DMS153 (cell line): ENCODE measurements at places on chromosomes 6 and 20.

GRCh38 chr20:5927749-5928462 lies 22.4 kb downstream of the TRMT6 start:
- no peak for DNase-seq

GRCh38 chr20:3543901-3544507 lies 73.2 kb downstream of the ATRN start:
- DNase-seq = no peak

DNA sequence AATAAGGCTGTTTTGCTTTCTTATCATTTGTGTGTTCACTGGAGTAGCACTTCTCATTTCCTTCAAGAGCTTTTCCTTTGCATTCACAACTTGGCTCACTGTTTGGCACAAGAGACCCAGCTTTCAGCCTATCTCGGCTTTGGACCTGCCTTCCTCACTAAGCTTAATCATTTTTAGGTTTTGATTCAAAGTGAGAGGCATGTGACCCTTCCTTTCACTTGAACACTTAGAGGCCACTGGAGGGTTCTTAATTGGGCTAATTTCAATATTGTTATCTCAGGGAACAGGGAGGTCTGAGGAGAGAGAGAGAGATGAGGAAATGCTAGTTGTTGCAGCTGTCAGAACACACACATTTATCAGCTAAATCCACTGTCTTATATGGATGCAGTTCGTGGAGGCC lies 82.9 kb upstream of the SCAF8 start:
- no peak for DNase-seq

GRCh38 chr6:127277878-127278843 lies 11.5 kb downstream of the RNF146 start:
- no peak for DNase-seq

- no peak for DNase-seq
These were observed 30.4 kb downstream of the TRMT6 start for GRCh38 chr20:5919626-5920544.

GRCh38 chr20:18279242-18279641 lies 9.1 kb upstream of the ZNF133 start:
- DNase-seq = no peak

DNA sequence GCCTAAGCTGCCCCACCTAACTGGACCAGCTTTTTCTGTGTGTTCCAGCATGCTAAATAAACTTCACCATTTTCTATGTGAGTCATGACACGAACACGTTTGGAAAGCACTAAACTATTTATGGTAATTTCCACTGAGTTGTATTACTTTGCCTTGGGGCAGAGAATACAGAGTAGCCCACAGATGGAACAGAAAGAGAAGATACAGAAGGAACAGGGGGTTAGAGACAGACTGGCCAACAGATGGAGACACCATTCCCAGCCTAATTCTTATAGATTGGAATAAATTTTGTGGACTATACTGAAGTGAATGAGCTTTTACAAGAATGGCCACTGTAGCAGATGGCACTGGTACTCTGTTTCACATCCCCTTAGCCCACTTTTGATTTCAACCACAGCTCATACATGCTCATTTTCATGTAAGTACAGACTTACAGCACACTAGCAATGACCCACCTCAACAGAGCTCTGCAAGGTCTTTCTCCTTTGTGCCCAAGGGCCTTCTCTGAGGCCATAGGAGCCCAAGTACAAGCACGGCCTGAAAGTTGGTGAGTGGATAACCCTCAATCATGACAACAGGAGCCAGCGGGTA lies 13.1 kb upstream of the NT5DC1 start:
- DNase-seq = no peak

DNA sequence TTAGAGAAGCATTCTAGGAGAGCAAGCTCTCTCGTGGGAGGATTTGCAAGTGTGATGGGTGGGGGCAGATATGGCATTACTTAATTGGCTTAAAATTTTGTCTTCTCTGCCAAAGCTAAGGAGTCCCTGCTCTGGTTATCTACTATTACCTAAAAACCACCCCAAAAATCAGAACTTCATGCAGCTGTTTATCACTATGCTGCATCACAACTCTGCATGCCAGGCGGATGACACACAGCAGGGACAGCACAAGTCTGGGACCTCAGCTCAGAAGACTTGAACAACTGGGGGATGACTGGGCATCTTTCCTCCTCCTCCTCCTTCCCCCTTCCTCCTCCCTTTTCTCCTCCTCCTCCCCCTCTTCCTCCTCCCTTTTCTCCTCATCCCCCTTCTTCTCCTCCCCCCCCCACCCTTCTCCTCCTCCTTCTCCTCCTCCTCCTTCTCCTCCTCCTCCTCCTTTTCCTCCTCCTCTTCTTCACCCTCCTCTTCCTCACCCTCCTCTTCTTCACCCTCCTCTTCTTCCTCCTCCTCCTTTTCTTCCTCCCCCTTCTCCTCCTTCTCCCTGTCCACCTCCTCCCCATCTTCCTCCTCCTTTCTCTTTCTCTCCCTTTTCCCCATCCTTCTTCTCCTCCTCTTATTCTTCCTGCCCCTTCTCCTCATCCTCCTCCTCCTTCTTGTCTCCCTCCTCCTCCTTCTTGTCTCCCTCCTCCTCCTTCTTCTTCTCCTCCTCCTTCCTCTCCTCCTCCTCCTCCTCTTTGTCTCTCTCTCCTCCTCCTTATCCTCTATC lies 218.6 kb upstream of the PMEPA1 start:
- no peak for DNase-seq

DNA sequence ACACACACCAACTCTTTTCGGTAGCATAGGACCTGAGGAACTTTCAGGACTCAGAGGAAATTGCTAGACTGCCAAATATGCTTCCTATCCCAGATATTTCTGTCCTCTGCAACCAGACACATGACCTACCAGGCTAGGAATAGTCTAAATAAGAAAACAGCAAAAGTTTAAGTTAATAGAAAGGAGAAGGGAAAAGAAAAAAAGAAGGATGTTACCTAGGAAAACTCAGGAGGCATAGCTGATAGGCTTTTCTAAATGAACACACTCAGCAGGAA lies 74.6 kb downstream of the MAP3K5 start:
- DNase-seq = no peak

- peak; percentile 49 for DNase-seq
These were observed 1.1 kb upstream of the JARID2 start for GRCh38 chr6:15244620-15245360.

DNA sequence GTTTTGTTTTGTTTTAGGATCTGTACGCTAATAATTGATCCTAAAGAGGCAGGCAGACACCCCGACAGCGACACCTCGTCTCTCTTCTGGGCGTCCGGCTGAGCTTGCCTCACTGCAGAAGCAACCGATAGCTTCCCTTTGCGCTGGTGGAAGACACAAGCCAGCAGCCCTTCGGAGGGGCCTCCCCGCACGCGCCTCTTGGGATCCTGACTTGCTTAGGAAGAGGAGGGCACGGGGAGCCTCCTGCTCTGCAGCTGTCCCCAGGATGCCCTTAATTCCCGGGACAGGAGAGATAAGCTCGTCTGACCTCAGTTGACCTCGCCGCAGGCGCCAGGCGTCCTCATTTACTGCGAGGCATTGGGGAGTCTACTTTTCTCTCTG lies 94.0 kb downstream of the CD83 start:
- no peak for DNase-seq

DNA sequence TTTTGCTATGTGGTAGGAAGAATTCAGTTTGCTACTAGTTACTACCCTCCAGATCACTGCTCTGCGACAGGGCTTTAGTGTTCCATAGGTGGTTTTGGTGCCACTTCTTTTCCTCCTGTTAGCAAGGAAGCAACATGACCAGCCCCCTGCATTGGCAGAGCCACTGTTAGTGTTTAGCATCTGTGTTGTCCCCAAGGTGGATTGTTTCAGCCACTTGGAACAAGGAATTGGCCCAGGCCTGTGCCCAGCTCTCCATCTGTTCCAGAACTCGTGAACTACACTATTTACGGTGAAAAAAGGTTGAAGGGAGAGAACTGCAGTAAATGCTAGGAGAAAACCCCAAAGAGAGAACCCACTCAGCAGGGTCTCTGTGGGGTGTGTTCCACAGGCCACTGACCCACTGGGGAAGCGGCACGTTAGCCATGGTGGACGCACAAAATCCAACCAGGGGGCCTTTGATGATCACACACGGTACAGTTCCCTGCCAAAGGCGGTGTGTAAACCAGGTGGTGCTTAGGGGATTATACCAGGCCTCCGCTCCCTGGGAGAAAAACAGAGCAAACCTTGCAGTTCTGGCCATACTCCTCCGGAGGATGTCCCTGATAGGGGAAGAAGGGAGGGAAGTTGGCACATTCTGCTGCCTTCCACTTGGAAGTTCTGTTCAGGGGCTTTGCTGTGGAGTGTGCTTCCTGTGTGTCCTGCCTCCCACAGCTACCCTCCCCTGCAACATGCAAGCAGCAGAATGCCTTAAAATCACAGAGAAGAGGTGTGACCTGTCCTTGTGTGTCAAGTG lies 72.3 kb downstream of the LYRM2 start:
- no peak for DNase-seq

GRCh38 chr20:25532971-25533391 lies 52.4 kb downstream of the NINL start:
- DNase-seq = no peak

- no peak for DNase-seq
These were observed 67.2 kb upstream of the RNF24 start for GRCh38 chr20:4082406-4083097.

DNA sequence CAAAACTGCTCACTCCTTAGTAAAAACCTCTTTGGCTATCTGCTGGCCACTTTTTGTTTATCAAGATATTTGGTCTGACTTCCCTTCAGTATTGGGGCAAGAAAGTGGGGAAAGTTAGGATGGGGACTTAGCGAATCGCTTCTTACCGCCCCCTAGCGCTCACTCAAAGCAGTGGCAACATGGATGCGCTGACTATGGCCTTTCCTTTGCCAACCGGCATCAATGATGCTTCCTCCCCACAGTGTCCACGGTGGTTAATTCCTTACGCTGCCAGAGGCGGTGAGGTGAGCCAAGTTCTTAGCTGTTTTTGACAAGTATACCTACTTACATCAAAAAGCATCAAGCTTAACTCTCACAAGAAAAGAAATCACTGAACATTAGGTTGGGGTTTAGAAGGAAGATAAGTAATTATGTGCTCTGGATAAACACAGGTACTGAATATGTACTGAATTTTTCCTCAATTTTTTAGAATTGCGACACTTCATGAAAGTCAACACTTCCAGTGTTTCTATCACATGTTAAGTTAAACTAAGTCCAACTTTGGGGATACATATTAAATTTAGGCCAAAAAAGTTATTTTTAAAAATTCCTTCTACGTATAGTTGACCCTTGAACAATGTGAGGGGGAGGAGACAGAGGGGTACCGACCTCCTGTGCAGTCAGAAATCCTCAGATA lies 86.7 kb downstream of the GMDS start:
- no peak for DNase-seq

DNA sequence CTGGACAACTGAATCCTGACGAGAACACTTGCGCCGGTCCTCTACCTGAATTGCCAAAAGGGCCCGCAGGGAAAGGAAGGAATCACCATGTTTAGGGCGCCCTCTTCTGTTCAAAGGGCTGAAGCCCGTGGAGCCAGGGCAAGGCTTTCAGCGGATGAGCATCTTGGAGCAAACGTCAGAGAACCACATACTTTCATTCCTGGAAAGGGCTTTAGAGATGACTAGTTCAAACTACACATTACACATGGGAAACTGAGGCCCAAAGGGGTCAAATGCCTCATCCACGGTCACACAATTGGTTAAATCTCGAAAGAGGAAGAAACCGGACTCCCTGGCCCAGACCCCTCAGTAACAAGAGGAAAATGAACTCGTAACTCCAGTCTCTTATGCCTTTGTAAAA lies 11.5 kb upstream of the ZNF133 start:
- DNase-seq = peak; percentile 28

- no peak for DNase-seq
These were observed 14.5 kb downstream of the FERMT1 start for GRCh38 chr20:6108330-6108729.

- DNase-seq = no peak
These were observed 85.2 kb downstream of the MDGA1 start for GRCh38 chr6:37612475-37612874.

- no peak for DNase-seq
These were observed 54.1 kb downstream of the UBE2V1 start for GRCh38 chr20:50058662-50059402.

DNA sequence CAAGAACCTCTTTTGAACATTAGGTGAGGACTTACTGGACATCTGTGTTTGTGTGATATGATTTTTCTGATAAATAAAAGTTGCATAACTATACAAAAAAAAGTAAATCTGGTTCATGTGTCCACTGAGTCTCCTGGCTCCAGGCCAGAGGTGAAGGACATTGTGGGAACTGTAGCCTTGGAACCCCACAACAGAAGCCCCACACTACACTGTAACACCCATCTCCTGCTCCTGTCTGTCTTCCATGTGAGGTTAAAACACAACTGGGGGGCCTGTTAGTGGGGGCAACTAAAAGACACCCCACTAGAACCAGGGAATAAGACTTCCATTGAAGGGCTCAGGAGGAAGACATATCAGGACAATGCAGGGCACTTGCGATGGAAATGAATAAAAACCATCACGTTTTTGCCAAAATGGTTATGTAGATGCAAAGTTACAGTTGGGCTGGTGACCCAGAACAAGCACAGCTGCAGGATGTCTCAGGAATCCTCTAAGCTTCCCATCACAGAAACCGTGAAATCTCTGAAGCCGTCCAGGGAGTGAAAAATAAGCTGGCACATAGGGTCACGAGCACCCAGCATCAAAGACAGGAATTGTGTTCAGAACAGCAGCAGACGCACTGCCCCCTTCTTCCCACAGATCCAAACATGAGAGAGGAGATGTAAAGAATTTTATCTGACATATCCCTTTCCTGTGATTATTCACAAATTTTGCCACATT lies 36.7 kb upstream of the PCSK2 start:
- DNase-seq = no peak

GRCh38 chr6:12504325-12504966 lies 212.1 kb upstream of the PHACTR1 start:
- DNase-seq = no peak

DNA sequence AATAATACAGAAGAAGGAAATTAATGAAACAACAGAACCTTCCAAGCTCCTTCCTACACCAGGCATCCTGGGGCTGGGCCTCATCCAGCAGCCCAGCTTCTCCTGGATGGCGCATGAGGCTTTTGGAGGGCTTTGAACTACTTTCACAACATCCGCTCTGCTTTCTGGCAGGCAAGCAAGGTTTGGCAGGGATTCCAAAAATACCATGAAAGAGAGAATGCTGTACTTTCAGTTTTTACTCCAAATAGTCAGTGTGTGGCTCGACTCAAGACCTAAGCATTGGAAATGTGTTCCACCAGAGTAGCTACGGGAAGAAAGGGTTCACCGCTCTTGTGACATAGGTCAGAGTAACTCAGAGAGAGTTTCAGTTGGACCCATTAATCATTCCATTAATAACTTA lies 125.4 kb downstream of the OPRM1 start:
- DNase-seq = no peak

DNA sequence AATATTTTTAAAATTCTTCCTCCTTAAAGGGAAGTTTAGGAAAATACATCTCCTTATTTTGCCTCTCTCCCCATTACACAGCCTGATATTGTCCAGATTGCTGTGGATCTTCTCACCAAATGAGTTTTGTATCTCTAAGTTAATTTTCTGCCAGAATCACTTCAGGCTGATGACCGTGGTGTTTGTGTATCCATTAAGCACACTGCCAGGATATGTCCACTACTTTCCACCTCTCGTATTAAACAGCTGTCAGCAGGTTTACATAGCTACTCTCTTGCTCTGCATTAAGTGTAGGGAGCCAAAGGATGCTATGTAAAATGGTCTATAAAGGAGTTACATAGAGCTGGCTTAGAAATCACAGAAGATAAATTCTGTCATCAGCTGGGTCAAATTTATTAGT lies 201.1 kb downstream of the ZFAND3 start:
- DNase-seq = peak; percentile 63
